ENCODE measurements at places on chromosomes 12 and 14. TPM values are rescaled to one million over a fixed set of nuclear protein-coding genes. Genes with fewer than 3 reads are reported as not detected.
A peak's percentile ranks its signal among the peaks of the same experiment; 100 is the strongest.

DNA sequence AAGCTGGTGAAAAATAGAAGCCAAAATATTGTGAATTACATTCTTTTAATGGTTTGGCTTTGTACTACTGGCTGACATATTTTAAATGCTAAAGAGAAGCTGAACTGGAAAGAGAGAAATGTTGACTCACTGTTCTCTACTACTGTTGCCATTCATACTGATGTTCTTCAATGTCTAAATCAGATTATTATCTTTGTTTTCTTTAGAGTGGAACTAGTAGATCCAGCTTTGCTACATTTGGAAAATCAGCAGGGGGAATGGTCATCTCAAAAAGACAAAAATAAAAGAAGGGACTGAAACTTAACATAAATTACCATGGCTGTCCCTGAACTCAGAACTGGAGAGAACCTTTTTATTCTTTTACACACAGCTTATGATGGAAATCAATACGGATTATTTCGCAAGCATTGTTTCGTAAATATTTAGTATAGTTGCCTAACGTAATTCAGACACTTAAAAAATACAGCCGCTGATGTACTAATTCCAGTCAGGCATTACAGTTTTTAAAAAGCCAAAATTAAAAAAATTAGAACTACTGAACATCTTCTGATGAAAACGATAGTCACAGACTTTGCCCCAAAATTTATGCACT lies 76.3 kb upstream of the OTX2 start:
- no peak for DNase-seq

DNA sequence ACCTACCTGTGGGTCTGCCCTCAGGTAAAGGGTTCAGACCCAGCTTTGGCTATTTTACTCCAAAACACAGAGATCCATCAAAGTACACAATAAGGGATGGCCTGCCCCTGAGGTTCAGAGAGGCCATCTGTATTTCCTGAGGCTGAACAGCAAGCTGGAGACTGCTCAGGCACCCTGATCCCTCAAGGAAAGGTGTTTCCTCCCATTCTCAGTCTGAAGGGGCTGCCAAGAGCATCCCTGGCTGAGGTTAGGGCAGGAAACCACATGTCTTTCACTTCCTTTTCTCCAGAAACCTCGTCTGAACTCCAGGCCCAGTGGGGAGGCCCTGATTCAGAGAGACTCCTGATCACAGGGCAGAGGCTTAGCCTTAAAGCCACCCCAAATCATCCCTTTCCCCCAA lies 1.5 kb downstream of the RILPL1 start:
- DNase-seq = no peak

GRCh38 chr12:16175840-16176239 lies 101.6 kb downstream of the SLC15A5 start:
- no peak for DNase-seq

DNA sequence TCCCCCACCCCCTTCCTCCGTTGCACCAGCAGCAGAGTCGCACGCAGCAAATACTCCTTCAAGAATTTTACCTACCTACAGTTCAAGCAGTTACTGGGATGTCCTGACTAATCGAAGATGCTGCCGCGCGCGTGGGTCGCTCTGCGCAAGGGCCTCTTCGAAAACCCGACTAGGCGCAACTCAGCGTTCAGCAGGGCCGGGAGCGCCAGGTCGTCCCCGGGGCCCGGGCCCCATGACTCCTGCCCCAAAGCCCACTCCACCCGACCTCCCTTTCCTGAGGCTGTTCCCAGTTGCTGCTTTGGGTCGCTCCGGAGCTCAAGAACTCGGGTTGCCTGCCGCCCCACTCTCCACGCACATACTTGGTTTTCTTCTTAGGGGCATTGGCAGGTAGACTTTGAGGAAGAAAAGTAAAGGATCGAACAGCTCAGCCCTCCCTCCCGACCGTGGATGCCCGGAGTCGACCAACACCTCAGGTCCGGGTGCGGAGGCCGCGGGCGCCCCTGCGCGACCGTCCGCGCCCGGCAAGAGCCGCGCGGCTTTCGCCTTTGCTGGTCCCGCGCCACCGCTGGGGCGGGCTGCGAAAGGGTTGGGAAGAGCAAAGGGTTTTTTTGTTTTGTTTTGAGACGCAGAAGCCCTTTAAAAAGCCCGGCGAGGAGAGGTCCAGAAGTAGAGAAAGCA lies 1.9 kb downstream of the BMP4 start:
- DNase-seq = peak; percentile 68

GRCh38 chr12:10069099-10069498 lies 29.7 kb downstream of the CLEC1A start:
- no peak for DNase-seq

DNA sequence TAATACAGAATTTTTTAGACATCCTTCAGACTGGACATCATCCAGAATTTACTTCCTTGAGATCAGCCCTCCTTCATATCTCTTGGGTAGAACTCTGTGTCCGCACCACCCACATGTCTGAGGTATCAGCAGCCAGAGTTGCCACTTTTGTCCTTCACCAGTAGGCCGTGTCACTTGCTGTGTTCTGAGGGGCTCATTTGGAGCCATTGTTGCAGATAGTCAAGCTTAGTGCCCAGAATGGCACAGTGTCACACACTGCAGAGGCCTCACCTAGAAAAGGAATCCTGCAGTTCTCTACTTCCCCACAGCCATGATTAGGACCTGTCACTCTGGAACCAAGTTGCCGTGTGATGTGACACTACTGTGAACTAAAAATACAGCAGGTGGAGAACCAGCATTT lies 36.9 kb upstream of the KCNK13 start:
- DNase-seq = no peak

The ALKBH1 gene
- total RNA-seq = 12.8 TPM

The AP5M1 gene
- total RNA-seq = 39.4 TPM

Data from left ventricle myocardium superior (tissue), 1 donor.